Thoracic aorta endothelial cell (primary cell): ENCODE measurements at places on chromosomes 11 and 22. TPM values are rescaled to one million over a fixed set of nuclear protein-coding genes. Genes with fewer than 3 reads are reported as not detected.

SAA1 gene
- total RNA-seq, result not detected in 2 replicates

SLC5A12 gene
- total RNA-seq, result not detected in 2 replicates

ZDHHC8 gene
- total RNA-seq, result 29.4 and 32.4 TPM in 2 replicates

LRFN4 gene
- 14.9 and 24.2 TPM in 2 replicates for total RNA-seq

OR4C45 gene
- total RNA-seq, result not detected in 2 replicates

HIPK3 gene
- 75.5 and 86.7 TPM in 2 replicates for total RNA-seq

NOL12 gene
- 21.1 and 23.5 TPM in 2 replicates for total RNA-seq

TMPRSS6 gene
- total RNA-seq, result not detected in 2 replicates

TMEM86A gene
- total RNA-seq, result 0.79 and 1.2 TPM in 2 replicates

SEPTIN3 gene
- total RNA-seq, result 0.07 and 0.13 TPM in 2 replicates

GLYATL1 gene
- total RNA-seq, result not detected in 2 replicates

UBQLN3 gene
- not detected in 2 replicates for total RNA-seq

TRIM34 gene
- 8.0 and 10.6 TPM in 2 replicates for total RNA-seq

IL17REL gene
- total RNA-seq, result 0.13 and 0.22 TPM in 2 replicates

CARD18 gene
- not detected in 2 replicates for total RNA-seq

SLC17A6 gene
- not detected in 2 replicates for total RNA-seq

FADS3 gene
- total RNA-seq, result 93.5 and 100 TPM in 2 replicates

TMPRSS13 gene
- not detected in 2 replicates for total RNA-seq

GLB1L2 gene
- total RNA-seq, result 0.27 and 0.93 TPM in 2 replicates

EFCAB6 gene
- total RNA-seq, result 0.27 and 0.36 TPM in 2 replicates

MYO7A gene
- total RNA-seq, result 0.14 and 0.27 TPM in 2 replicates

PTPRCAP gene
- total RNA-seq, result 0.27 and 0.93 TPM in 2 replicates

ALDH3B1 gene
- 0.13 and 0.22 TPM in 2 replicates for total RNA-seq

RSF1 gene
- total RNA-seq, result 56.1 and 70.5 TPM in 2 replicates

NTM gene
- total RNA-seq, result 0.66 and 0.86 TPM in 2 replicates

KCNJ1 gene
- total RNA-seq, result under 0.01 TPM in 1 of 2 replicates, not detected in the other

VSIG2 gene
- 0.27 and 0.43 TPM in 2 replicates for total RNA-seq

DLG2 gene
- 1.1 and 1.2 TPM in 2 replicates for total RNA-seq

OR4P4 gene
- total RNA-seq, result not detected in 2 replicates

RAB39A gene
- total RNA-seq, result 0.14 TPM in 1 of 2 replicates, not detected in the other

PPME1 gene
- 19.0 and 28.2 TPM in 2 replicates for total RNA-seq

SOX6 gene
- under 0.01 and 0.40 TPM in 2 replicates for total RNA-seq

LINC01488 gene
- not detected in 2 replicates for total RNA-seq

MIOX gene
- total RNA-seq, result not detected in 2 replicates

ST14 gene
- not detected in 2 replicates for total RNA-seq

SNX32 gene
- 0.13 and 0.86 TPM in 2 replicates for total RNA-seq

TLCD5 gene
- total RNA-seq, result 8.8 and 9.0 TPM in 2 replicates

OR52I1 gene
- total RNA-seq, result not detected in 2 replicates

DNAJB7 gene
- total RNA-seq, result not detected in 2 replicates

OR52E8 gene
- total RNA-seq, result not detected in 2 replicates

RNH1 gene
- total RNA-seq, result 127 and 179 TPM in 2 replicates
